Caco-2 (cell line): ENCODE measurements at places on chromosomes 2 and 18.

- no peak for DNase-seq
Measured at GRCh38 chr18:56999823-57000222, 147.1 kb upstream of the BOD1L2 start.

- DNase-seq, result no peak
Measured at GRCh38 chr18:57475903-57476302, 40.7 kb downstream of the ONECUT2 start.

- no peak for DNase-seq
Measured at GRCh38 chr2:219636144-219636915, 8.9 kb downstream of the SLC4A3 start.

DNA sequence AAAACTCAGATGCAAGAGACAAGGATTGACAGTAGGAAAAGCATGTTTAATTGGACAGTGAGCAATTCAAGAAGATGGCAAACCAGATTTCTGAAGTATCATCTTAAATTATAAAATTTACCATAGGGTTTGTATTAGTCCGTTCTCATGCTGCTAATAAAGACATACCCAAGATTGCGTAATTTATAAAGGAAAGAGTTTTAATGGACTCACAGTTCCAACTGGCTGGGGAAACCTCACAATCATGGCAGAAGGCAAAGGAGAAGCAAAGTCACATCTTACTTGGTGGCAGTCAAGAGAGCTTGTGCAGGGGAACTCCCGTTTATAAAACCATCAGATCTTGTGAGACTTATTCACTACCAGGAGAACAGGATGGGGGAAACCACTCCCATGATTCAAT lies 24.0 kb upstream of the NOL4 start:
- no peak for DNase-seq

DNA sequence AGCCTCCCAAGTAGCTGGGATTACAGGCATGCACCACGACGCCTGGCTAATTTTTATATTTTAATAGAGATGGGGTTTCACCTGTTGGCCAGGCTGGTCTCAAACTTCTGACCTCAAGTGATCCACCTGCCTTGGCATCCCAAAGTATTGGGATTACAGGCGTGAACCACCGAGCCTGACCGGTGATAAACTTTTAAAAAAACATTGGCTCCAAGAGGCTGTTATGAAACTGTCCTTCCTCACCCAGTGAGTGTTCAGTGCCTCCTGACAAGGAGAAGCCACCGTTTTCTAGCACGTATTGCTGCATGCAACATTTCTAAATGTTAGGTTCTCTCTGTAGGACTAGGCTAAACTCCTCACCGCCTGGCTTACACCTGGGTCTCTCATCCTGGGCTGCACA lies 63.3 kb downstream of the EDAR start:
- DNase-seq, result no peak

DNA sequence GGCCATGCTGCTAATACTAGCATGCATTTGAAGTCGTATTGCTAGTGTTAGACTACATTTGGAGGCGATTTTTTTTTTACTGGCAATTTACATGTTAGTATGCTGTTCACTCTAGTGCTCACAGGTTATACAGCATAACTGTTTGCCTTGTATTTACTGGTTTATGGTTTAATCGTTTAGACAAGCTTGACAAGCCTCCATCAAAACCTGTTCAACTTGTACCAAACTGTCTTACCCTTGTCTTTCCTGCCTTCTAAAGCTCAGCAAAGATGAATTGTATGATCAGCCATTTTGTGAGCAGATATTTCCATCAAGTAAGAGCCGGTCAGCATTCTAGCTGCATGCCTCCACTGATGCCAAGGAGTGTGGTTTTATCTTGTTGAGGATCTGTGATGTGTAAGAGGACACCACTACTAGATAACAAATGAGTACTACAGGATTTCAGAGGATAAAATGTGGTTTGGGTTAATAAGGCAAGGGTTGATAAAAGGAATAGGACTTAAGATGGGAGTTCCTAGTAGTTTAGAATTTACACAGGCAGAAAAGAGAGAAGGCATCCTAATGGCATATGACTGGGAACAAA lies 68.4 kb upstream of the ITM2C start:
- DNase-seq, result no peak

DNA sequence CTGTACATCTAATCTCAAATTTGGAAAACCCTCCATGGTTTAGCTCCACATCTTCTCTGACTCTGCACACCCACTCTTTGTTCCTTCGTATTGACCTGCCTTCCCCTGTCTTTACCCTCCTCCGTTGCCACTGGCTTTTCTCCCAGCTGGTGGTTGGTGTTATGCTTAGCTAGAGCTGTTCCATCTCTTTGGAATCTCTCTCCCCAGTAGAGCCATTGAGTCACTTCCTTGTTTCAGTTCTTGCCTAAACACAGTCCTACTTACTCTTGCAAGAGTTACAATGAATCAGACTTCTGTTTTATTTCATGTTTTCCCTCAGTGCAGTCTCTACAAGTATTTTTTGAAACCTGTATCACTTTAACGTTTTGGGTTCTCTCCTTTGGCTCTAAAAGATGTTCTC lies 263.9 kb downstream of the LTBP1 start:
- DNase-seq, result no peak

DNA sequence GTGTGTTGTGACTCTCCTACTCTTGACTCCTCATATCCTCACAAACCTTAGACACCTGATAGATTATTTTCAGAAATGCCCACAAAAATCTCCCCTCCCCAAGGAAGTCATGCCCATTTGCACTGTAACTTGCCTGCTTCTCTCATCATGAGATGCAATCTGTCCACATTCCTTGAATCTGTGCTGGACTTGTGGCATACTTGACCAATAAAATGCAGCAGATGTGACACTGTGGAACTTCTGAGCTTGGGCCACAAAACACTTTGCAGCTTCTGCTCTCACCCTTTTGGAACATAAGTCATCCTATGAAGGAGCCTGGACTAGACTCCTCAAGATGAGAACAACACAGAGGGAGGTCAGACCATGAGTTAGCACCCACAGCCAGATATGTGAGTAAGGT lies 4.4 kb upstream of the PID1 start:
- no peak for DNase-seq

- DNase-seq, result no peak
Measured at GRCh38 chr2:47300609-47301276, 102.2 kb upstream of the MSH2 start.

GRCh38 chr2:9200633-9201015 lies 6.0 kb upstream of the ASAP2 start:
- no peak for DNase-seq

DNA sequence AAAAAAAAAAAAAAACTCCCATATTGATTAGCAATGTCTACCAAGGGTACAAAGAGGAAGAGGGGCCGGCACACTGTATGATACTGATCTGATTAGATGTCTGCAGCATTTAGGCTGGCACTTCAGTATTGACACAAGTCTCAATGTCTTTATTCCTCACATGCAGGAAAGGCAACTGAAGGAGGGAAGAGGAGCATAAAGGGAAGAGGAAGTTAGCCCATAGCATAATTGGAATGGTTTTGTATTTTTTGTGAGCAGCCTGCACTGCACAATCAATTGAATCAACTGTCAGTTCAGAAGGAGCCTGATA lies 79.0 kb downstream of the DNER start:
- no peak for DNase-seq

DNA sequence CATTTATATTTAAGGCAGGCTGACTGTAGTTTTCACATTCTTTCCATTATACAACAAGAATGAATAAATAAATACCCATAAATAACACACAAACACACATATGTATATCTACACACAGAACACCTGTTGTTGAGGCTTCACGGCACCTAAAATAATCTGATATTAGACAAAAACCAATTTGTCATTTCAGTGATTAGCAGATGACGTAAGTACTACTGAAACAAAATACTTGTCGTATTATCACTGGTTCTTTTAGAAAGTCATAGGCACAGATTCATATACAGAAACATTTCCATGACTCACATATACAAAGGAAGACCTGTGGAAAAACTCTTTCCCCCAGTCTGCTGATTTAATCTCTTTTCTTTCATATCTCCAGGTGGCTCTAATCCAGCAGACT lies 1113.4 kb upstream of the FANCL start:
- DNase-seq, result no peak

DNA sequence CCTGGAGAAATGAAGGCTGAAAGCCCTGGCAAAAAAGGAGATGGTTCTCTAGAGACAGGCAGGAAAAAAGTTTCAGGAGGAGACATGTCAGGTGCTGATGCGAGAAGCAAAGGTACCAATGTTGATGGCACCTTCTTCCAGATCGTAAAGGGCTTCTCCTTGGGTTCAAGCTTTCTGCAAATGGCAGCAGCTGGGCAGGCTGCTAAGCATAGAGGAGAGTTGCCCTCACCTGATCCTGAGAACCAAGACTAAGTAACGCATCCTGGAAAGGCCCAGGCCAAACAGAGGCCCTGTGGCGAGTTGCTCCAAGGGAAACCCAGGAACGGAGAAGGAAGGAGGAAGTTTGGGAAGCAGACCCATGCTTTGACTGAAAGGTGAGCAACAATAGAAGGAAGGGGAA lies 23.6 kb upstream of the AFTPH start:
- no peak for DNase-seq

- DNase-seq, result no peak
Measured at GRCh38 chr18:42458226-42458625, 503.2 kb downstream of the PIK3C3 start.

DNA sequence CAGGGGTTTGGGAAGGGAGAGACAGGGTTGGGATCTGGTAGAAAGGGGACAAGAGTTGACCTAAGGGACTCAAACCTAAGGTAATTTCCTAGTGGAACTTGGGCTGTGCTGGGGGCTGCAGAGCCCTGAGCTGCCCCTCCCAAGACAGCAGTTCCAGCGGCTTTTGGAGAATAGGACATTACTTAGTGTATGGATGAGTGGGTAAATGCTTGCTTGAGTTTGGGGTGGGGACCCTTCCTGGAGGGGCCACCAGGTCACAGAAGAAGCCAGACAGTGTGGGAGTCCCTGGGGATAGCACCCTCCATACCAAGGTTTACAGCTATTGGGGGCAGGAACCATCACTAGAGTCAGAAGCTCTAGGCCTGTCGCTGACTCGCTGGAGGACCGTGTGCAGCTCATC lies 111.5 kb downstream of the CAPN13 start:
- DNase-seq, result no peak

- DNase-seq, result no peak
Measured at GRCh38 chr2:134499307-134499926, 219.4 kb downstream of the TMEM163 start.

GRCh38 chr2:59389240-59389639 lies 1148.1 kb upstream of the FANCL start:
- DNase-seq, result no peak

GRCh38 chr2:207490441-207490840 lies 39.3 kb upstream of the CREB1 start:
- DNase-seq, result no peak

- DNase-seq, result no peak
Measured at GRCh38 chr2:99150706-99151105, 4.0 kb downstream of the TSGA10 start.
